ENCODE measurements at places on chromosomes 2 and 18. TPM values are rescaled to one million over a fixed set of nuclear protein-coding genes. Genes with fewer than 3 reads are reported as not detected.

- no peak for DNase-seq
Observed at GRCh38 chr2:5839550-5839949, 147.4 kb downstream of the SOX11 start.

GRCh38 chr2:157486596-157487270, 42.8 kb upstream of the CYTIP start:
- no peak for DNase-seq

DNA sequence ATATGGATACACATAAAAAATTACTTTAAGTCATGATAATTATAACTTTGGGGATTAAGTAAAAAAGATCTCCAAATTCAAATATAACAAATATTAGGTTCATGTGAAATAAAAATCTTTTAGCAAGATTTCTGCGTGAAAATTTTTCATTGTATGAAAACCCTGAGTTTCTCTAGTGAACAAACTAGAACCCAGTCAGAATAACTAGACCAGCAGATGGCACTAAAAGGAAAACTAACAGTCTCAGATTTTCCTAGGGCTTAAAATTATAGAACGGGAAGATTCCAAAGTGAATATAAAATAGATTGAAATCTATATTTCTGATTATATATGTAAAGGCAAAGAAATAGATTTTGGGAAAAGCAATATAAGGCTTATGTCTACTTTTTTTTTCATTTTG, 43.3 kb downstream of the TMEM200C start:
- DNase-seq: no peak

The SNRNP27 gene
- 54.4 TPM for total RNA-seq

- peak; percentile 32 for DNase-seq
Observed at GRCh38 chr2:74835831-74836674, 2.1 kb downstream of the HK2 start.

DNA sequence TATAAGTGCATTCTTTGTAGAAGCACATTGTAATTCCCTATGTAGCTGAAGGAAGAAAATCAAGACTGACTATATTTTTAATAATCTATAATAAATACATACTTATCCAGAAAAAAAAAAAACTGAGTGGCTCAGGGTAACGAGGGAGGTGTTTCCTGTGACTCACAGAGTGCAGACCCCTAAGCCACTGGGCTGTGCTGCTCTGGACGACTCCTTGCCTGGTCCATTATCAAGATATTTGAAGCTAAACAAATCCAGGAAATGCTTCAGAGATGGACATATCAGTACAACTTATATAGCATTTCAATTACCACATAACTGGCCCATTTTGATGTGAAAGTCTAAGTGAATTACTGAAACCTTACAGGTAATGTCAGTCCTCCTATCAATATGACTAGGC, 80.6 kb downstream of the PIGN start:
- no peak for DNase-seq

- no peak for DNase-seq
Observed at GRCh38 chr2:25367296-25367695, 25.6 kb upstream of the DNMT3A start.

- no peak for DNase-seq
Observed at GRCh38 chr2:72150861-72151356, 3.2 kb upstream of the CYP26B1 start.

The ARHGAP15 gene
- total RNA-seq: not detected

The NFU1 gene
- 65.3 TPM for total RNA-seq
